NCI-H2029 treated with DMSO at 0.1 percent for 48 hours (cell line): ENCODE measurements at places on chromosomes 16 and 17.

DNA sequence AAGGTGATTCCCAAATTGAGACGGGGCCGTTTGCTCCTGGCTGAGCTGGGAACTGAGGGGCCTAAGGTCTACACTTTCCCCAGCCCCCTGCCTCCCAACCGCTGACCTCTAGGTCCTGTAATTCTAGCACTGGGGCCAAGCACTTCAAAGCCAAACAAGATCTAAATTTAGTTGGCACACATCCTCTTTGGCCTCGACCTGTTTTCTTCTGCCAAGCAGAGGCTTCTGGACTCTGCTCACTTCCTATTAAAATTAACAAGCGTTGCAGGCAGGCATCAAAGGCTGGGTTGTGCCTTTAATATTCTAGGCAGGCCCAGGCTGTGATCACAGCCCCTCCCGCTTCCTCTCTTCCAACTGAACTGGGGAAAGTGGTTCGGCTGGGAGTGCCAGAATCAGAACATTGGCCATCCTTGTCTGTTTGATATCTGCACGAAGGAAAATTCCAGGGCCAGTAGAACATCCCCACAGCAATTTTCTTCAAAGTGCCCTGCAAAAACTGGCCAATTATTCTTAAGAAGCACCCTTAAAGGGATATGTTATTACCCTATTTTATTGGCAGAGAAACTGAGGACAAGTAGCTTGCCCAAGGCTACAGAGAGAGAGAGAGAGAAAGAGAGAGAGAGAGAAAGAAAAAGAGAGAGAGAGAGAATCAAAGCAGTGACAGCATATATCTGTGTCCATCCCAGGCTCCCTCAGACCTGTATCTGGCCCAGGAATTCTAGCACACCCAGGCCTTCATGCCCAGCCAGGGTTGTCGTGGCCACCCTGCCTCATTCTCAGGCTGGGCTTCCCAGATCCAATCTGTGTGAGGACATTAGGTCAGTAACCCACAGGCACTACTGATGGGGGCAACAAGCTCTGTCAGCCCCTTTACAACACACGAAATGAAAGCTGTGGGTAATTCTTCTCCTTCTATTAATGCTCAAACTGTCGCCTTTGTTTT, 12.8 kb upstream of the MT4 start:
- no peak for DNase-seq

DNA sequence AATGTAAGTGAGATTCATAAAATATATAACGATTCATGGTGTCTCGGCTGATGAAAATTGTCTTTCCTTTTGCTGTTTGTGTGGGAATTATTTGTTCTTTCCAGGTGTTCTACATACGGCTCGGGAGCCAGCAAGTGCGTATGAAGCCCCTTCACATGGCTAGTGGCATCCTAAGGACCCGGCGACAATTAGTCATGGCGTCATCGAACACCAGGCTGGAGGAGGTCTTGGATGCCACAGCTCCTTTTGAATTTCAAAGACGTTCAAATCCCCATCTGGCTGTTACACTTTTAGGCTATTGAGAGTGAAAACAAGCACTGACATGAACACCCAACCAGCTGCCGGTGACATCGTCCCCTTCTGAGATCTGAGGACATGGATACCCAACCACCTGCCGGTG, 397.7 kb upstream of the TNRC6C start:
- DNase-seq = no peak

DNA sequence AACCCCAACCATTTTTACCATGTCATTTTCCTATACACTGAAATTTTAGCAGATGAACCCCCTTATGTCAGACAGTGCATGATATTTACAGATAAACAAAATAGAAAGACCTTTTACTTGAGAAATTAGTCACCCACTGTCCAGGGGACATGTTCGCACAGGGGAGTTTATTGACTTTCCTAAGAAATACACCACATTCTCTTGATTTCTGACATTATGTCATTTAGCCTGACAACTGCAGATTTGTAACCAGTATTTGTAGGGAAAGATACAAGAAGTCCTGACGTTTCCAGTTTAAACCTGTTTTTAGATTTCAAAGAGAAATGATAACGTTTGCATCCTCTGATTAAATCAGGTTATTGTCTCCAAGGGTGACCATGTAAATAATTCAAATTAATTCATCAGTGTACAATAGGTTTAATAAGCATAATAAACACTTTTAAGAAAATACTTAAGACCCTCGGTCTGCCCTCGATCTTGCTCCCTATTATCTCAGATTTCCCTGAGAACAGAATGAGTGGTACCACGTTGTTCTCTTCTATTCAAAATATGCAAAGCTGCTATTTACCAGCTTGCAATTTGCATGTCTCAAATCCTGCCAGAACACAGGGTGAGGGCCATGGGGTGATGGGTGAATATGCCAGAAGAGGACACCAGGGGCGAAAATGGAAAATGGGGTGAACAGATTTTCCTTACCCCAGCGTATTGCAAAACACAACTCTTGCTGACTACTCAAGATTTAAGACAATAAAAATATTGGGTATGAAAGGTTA, 2.1 kb upstream of the LYRM9 start:
- no peak for DNase-seq

GRCh38 chr16:4435337-4436067, 9.8 kb downstream of the DNAJA3 start:
- no peak for DNase-seq

GRCh38 chr17:74043976-74044375, 159.5 kb upstream of the RPL38 start:
- no peak for DNase-seq

DNA sequence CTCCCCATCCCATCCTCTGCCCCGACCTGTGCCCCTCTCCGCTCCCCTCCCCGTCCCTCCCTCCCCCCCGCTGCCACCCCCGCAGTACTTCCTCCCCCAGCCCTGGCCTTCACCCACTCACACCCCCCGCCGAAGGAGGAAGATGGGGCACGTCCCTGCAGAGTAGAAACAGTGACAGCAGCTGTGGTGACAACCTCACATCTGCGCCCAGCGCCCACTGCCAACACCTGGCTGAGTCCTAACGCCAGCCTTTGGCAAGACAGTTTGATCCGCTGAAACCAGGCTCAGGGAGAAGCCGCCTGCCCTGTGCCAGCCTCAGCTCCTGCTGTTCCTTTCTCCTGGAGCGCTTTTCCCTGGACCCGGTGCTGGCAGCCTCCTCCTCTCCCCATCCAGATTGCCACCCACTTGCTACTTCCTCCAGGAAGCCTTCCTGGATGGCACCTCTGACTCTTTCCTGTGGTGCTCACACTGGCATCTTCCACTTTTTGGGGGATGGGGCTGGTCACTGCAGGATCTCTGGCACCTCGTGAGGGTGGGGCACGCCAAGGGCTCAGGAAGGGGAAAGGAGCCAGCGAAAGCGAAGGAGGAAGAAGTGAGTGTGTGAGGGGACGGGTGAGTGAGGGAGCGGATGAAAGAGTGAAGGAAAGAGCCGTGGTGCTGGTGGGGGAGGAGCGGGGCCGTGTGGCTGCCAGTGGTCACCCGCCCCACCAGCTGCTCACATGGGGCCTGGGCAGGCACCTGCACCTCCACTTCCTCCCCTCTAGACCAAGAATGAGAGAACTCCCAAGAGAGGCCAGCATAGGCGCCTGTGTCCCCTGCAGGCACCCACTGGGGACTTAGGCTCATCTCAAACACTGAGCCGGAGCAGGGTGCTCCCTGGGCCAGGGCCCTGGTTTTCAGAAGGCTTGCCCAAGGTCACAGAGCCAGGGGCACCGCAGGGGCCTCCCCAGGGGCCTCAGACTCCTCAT, 27.0 kb downstream of the ZFPM1 start:
- DNase-seq = no peak

DNA sequence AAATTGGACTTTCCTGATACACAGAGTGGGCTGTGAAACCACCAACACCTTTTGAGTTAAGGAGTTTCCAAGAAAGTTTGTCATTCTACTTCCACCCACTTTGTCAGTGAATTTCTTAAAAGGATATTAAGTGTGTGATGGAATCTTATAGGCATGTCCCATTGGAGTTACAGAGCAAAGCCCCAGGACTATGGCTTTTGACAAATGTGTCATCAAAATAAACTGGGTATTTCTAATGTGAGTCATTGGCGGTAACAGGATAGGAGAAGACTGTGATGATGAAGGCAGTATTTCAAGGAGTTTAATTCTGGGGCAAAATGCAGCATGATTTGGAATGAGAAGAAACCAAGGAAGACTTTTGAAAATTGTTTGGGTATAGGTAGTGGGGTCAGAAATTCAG, 1013.8 kb upstream of the EEF2KMT start:
- no peak for DNase-seq

DNA sequence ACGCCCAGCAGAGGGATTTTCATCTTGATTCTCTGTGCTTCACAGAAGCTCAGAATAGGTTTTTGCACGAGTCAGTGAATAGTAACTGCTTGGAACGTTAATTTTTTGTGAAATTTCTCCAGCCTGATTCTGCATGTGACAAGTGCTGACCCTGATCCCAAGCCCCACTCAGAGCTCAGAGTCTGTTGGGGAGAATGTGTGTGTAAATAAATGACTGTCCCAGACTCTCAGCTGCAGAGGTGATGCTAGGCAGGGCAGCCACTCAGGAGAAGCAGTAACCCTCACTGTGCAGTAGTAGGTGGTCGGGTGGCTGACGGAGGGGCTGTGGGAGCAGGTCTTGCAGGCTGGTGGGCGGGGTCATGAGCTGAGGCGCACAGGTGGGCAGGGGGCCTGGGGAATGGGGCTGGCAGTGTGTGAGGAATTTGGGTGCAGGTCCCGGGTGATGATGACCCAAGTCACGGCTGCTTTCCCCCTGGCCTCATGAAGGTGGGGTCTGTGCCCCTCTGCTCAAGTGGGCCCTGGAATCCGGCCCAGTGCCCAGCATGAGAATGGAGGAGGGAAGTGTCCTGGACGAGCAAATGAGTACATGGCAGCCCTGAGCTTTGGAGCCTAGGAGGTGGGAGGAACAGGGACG, 16.3 kb upstream of the FOXK2 start:
- DNase-seq = no peak

DNA sequence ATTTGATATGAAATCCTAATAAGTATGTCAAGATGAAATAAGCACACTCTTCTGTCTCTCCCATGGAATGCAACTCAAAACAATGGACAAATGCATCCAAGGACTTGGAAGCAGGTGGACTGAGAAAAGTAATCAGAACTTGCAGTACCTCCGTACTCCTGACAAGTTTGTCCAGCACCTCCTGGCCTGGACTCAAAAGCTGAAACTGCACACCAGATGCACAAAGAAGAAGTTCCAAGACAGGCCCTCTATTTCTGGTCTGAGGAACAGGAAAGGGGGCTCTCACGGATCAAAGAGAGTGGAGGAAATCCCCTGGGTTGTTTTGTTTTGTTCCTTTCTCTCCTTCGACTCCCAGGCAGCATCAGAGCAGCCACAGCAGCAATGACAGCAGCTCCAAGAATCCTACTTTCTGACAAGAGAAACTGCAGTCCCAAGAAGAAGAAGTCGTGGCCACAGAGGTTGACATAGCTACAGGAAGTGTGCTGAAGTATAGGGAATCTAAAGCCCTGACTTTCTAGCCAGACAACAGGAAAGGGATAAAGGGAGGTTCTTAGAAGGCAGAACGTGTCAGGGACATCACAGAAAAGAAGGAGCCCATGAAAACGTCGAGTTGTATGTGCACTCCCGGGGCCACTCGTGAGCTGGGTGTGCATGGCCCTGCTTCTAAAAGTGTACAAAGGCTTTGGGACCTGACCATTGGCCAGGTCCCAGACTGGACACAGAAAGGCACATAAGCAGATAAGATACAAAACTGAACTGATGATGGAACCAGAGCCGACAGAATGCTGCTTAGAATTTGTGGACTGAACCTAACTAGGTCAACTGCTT, 29.3 kb downstream of the AKAP10 start:
- no peak for DNase-seq

- no peak for DNase-seq
These were observed 2.5 kb downstream of the TAC4 start for GRCh38 chr17:49845321-49845720.

- DNase-seq = no peak
These were observed 14.2 kb downstream of the CTU2 start for GRCh38 chr16:88720396-88720970.

DNA sequence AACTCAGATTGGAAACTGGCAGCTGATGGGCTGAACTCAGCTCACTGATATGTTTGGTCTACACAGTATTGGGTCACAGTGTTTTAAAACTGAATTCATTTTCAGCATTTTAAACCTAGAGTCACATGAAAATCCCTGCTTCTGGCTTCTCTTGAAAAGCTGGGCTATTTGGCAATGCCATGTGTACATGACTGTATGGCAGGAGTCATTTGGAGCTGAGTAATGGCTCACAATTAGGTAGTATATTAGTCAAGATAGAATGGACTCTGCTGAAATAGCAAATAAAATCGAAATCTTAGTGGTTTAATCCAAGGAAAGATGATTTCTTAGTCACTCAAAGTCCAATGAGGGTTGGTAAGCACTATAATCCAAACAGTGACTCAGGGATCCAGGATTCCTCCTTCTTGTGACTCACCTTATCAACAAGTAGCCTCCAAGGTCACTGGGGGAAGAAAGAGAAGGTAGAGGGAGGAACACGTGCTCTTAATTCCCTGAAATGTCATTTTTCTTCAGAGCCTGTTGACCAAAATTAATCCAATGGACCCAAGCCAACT, 13.9 kb upstream of the PMP22 start:
- DNase-seq = no peak

GRCh38 chr16:676565-676902, 1.1 kb downstream of the RHBDL1 start:
- DNase-seq = no peak

DNA sequence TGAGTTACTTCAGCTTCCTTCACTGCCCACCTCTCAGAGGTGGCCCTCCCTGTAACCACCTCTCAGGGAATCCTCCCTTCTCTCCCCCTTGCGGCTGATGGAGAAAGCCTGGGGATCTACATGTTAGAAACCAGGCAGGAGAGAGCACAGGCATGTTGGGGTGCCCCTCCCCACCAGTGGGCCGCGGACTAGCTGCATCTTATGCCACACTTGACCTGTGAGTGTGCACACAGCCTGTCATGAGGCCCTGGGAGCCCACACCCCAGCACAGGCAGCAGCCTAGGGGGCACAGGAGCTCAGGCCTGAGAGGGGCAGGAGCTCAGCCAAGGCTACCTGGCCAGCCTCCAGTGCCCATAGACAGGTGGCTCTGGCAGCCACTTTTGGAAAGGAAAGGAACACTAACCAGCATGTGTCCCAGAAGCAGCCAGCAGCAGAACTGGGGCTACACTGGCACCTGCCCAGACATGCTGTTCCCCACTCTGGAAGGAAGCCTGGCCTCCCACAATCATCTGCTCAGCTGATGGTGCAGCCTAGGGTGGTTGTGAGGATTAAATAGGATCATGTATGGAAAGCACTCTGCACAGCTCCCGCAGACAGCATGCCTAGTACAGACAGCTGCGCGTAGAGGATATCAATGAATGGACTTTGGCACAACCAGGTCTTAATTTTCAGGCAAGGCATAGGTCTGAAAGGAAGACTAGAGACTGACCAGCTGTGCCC, 60.5 kb downstream of the TMEM132E start:
- peak; percentile 61 for DNase-seq

DNA sequence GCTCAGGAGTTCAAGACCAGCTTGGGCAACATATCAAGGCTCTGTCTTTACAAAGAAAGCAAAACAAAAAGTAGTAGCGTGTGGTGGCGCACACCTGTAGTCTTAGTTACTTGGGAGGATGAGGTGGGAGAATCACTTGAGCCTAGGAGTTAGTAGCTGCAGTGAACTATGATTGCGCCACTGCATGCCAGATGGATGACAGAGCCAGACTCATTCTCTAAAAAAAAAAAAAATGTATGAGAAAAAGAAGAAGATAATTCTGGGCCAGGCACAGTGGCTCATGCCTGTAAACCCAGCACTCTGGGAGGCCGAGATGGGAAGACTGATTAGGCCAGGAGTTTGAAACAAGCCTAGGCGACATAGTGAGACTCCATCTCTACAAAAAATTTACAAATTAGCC, 28.5 kb downstream of the STAT5B start:
- DNase-seq = no peak

- no peak for DNase-seq
These were observed at the start of gene DNASE1L2 for GRCh38 chr16:2236337-2237101. Gene DNASE1L2 (plus strand): TSS chr16:2236444. CDS start chr16:2236817, 373 bp downstream.
